Myometrial cell (primary cell): ENCODE measurements at places on chromosomes 12 and 14. TPM values are rescaled to one million over a fixed set of nuclear protein-coding genes. Genes with fewer than 3 reads are reported as not detected.

Gene MUCL1
- not detected in 2 replicates for total RNA-seq

Gene MSI1
- not detected in 2 replicates for total RNA-seq

Gene SIRT4
- total RNA-seq, result under 0.01 and 0.35 TPM in 2 replicates

Gene GCH1
- 4.8 and 6.1 TPM in 2 replicates for total RNA-seq

Gene MMP19
- total RNA-seq, result 35.8 and 37.5 TPM in 2 replicates

Gene CD163L1
- total RNA-seq, result 0.18 and 0.29 TPM in 2 replicates

Gene OR6C76
- total RNA-seq, result not detected in 2 replicates

Gene SCN8A
- total RNA-seq, result 4.0 and 7.4 TPM in 2 replicates

Gene LRRC10
- not detected in 2 replicates for total RNA-seq

Gene CRIP2
- total RNA-seq, result 82.4 and 122 TPM in 2 replicates

Gene GARIN6
- not detected in 2 replicates for total RNA-seq

Gene MFAP5
- total RNA-seq, result 3.2 TPM in 2 replicates

Gene RD3L
- total RNA-seq, result not detected in 2 replicates

Gene AMHR2
- not detected in 2 replicates for total RNA-seq
